ENCODE measurements at places on chromosomes 6 and 20. TPM values are rescaled to one million over a fixed set of nuclear protein-coding genes. Genes with fewer than 3 reads are reported as not detected.

DNA sequence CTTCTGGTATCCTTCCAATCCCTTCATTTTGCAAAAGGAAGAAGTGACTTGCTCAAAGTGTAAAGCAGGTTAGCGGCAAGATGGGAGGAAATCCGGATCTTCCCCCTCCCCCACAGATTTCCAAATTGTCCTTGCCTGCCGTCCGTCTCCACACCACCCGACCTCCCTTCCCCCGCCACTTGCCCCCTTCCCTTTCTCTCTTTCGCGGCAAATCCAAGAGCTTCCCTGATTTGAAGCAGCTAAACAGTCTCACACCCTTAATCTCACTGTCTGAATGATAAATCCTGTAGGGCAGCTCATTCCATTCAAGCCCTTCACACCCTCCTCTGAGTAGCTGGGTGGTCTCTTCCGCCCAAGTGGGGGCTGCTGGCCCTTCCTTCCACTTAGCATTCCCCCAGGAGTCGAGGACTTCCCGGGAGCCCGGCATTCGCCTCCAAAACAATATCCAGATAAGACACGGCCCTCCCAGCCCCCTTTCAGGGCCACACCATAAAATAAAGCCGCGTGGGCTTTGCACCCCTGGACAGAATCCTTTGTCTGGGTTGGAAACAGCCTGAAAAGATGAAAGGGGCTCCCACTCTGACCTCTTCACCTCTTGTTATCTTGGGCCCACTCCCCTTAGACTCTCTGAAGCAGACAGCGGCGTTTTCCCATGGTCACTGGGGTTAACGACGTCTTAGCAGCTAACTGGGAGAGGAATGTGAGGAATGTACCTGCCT lies 44.0 kb upstream of the PIM1 start:
- H3K27me3 ChIP-seq = no peaks in the 10 kb centered on the region
- H3K4me1 ChIP-seq = peaks cover 11% of the 10 kb centered on the region
- no peak overlapping the region for H3K27ac ChIP-seq
- DNase-seq = no peak
- no peak overlapping the region for H3K4me3 ChIP-seq

GRCh38 chr20:31661625-31662371 lies 24.1 kb downstream of the COX4I2 start:
- peaks cover 55% of the 10 kb centered on the region for H3K4me1 ChIP-seq
- H3K4me3 ChIP-seq = peak overlapping the region; percentile 69
- peaks cover 25% of the 10 kb centered on the region for H3K36me3 ChIP-seq
- peak overlapping the region; percentile 80 for H3K27ac ChIP-seq

DNA sequence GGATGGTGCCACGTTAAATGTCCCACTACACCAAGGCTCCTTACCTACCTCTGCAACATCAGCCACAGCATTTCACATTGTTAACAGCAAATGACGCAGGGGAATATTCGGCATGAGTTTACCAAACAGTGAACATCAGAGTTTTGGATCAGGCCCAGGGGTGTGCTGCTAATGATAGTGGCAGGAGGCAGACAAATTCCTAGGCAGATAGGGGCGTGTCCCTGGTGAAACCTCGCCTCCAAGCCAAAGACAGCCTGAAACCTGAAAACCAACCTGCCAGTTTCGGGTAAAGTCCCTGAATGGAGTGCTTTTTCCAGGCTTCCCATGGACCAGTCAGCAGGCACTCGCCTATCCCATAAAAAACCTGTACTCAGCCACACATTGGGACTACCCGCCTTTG lies 133.6 kb downstream of the SH3BGRL2 start:
- peaks cover 10% of the 10 kb centered on the region for H3K27me3 ChIP-seq
- H3K4me1 ChIP-seq = no peaks in the 10 kb centered on the region
- no peak for DNase-seq
- no peak overlapping the region for H3K27ac ChIP-seq
- H3K4me3 ChIP-seq = no peak overlapping the region
- no peaks in the 10 kb centered on the region for H3K36me3 ChIP-seq

- DNase-seq = no peak
- H3K27ac ChIP-seq = no peak overlapping the region
- H3K4me1 ChIP-seq = no peaks in the 10 kb centered on the region
- H3K27me3 ChIP-seq = peaks cover 3% of the 10 kb centered on the region
These were observed 83.5 kb upstream of the SYNCRIP start for GRCh38 chr6:85726206-85726605.

DNA sequence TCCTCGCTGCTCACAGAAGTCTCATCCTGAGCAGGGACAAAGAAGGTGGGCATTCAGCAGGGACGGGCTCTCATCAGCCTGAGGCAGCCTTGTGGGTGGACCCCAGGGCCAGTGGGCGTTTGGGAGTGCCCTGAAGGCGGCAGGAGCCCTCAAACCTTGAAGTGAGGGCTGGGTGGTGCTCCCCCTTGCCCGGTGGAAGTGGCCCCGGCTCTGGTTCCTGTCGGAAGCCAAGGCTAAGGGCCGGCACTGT lies 110.5 kb downstream of the NOL4L start:
- no peak for DNase-seq
- no peak overlapping the region for H3K27ac ChIP-seq
- peaks cover 3% of the 10 kb centered on the region for H3K4me1 ChIP-seq

DNA sequence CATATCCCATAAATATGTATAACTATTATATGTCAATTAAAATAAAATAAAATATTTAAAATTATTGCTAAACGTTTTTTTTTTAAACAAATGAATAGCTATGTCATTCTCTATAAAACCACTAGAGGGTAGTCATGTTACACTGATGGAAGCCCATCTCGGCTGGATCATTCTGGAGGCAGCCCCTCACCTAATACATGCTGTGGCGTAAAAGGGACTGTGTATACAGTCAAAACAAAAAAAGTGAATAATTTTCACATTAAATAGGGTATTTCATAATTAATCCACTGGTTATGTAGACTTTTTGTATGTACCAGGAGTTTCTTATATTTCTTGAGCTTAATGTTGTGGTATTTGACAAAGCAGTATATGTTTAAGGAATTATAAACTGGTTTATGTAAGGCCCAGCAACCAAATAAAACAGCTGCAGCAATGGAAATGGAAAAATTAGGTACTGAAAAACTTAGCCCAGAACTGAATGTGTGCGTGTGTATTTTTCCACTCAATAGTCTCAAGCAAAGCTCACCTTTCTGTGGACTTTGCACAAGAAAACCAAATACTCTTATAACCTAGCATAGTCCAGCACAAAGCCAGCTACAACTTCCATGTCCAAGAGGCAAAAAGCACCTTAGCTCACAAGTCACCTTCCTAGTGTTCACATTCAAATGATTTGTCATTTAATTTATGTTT lies 81.7 kb downstream of the COL9A1 start:
- no peaks in the 10 kb centered on the region for H3K36me3 ChIP-seq
- no peak overlapping the region for H3K27ac ChIP-seq
- no peak for DNase-seq

DNA sequence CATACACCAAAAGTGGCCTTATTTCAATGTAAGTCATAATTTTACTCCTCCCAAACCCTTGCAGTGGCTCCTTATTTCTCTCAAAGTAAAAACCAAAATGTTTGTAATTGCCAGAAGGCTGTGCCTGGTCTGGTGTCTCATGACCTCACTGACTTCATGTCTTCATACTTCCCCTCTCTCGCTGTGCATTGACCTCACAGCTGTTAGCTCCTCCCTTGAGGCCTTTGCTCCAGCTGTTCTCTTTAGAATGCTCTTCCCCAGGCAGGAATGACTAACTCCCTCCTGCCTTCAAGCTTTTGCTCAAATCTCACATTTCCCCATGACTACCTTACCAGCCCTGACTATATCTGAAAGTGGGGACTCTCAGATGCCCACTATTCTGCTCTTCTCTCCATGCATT lies 83.3 kb downstream of the MTFR2 start:
- H3K4me1 ChIP-seq = no peaks in the 10 kb centered on the region
- peaks cover 2% of the 10 kb centered on the region for H3K27me3 ChIP-seq
- no peaks in the 10 kb centered on the region for H3K36me3 ChIP-seq
- H3K4me3 ChIP-seq = no peak overlapping the region
- no peak overlapping the region for H3K27ac ChIP-seq
- no peak for DNase-seq

- no peak overlapping the region for H3K4me3 ChIP-seq
- peaks cover 54% of the 10 kb centered on the region for H3K27me3 ChIP-seq
- H3K36me3 ChIP-seq = no peaks in the 10 kb centered on the region
- DNase-seq = no peak
These were observed 1.6 kb upstream of the ARHGAP40 start for GRCh38 chr20:38600057-38600456.

GRCh38 chr6:28772480-28773381 lies 151.1 kb downstream of the TRIM27 start:
- H3K27ac ChIP-seq = no peak overlapping the region
- no peak for DNase-seq
- H3K36me3 ChIP-seq = peaks cover 19% of the 10 kb centered on the region
- peak overlapping the region; percentile 15 for H3K4me3 ChIP-seq

DNA sequence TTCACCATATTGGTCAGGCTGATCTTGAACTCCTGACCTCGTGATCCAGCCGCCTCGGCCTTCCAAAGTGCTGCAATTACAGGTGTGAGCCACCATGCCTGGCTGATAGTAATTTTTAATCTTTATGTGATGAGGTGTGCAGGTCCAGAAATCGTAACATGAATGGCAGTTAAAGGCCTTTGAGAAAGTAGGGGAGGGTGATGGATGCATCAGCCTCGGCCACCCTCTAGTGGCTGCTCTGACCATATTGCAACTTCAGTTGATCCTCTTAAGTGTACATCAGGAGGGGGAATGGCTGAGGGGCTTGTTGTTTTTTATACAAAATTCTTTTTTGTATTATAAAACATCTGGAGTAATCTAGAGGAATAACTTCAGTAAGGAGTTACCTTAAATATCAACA lies 193.0 kb downstream of the ZFAND3 start:
- DNase-seq = no peak
- no peak overlapping the region for H3K27ac ChIP-seq
- H3K4me1 ChIP-seq = peaks cover 1% of the 10 kb centered on the region
- H3K36me3 ChIP-seq = no peaks in the 10 kb centered on the region
- H3K27me3 ChIP-seq = no peaks in the 10 kb centered on the region
- H3K4me3 ChIP-seq = no peak overlapping the region

DNA sequence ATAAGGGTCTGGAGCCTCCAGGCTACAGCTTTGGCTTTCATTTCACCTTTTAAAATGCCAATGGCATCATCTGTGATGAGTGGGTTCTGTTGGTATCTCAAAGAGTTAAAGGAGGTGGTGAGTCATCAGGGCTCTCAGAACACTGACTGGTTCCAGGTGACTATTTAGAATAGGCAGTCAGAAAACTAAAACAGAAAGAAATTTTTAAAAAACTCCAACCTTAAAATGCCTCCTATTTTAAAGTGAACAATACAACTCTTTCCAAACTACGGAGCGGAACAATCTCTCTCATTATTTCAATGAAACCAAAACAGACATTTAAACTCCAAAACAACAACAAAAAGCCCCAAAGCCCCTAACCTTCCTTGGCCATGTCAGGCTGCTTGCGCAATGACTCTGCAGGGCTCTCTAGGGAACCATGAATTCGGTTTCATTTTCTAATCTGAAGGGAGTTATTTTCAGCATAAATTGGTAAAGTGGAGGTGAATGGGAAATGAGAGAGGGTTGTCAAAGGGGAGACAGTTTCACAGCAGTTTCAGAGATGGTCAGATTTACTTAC lies 194.9 kb downstream of the KIF6 start:
- no peak overlapping the region for H3K27ac ChIP-seq
- peaks cover 17% of the 10 kb centered on the region for H3K27me3 ChIP-seq
- peaks cover 3% of the 10 kb centered on the region for H3K4me1 ChIP-seq
- DNase-seq = no peak
- H3K4me3 ChIP-seq = no peak overlapping the region

DNA sequence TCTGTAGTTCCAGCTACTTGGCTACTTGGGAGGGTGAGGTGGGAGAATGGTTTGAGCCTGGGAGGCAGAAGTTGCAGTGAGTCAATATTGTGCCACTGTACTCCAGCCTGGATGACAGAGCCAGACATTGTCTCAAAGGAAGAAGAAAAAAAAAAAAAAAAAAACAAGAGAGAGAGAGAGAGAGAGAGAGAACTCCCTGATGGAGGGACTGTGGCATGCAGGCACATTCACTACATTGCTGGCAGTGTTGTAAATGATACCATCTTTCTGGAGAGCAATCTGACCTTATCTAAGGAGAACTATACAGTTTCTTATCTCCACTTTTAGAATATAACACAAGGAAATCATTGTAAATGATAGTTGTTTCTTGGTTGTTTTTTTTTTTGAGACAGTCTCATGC lies 85.1 kb downstream of the MDN1 start:
- no peak overlapping the region for H3K4me3 ChIP-seq
- no peak overlapping the region for H3K27ac ChIP-seq
- H3K4me1 ChIP-seq = no peaks in the 10 kb centered on the region
- peaks cover 67% of the 10 kb centered on the region for H3K36me3 ChIP-seq
- DNase-seq = no peak

GRCh38 chr6:30876039-30876730 lies 8.1 kb upstream of the DDR1 start:
- H3K4me3 ChIP-seq = no peak overlapping the region
- H3K36me3 ChIP-seq = peaks cover 7% of the 10 kb centered on the region
- peaks cover under 1% of the 10 kb centered on the region for H3K27me3 ChIP-seq
- no peak overlapping the region for H3K27ac ChIP-seq

GRCh38 chr6:31794866-31795615 lies 511 bp downstream of the VARS1 start:
- H3K36me3 ChIP-seq = peaks cover 41% of the 10 kb centered on the region
- no peaks in the 10 kb centered on the region for H3K27me3 ChIP-seq
- peak overlapping the region; percentile 97 for H3K27ac ChIP-seq

- no peak overlapping the region for H3K27ac ChIP-seq
- H3K27me3 ChIP-seq = peaks cover 3% of the 10 kb centered on the region
- no peak for DNase-seq
- H3K4me1 ChIP-seq = peaks cover 10% of the 10 kb centered on the region
These were observed 230.8 kb downstream of the LRFN2 start for GRCh38 chr6:40356242-40356910.

GRCh38 chr6:23340271-23340670 lies 770.9 kb downstream of the HDGFL1 start:
- H3K36me3 ChIP-seq = no peaks in the 10 kb centered on the region
- H3K27me3 ChIP-seq = no peaks in the 10 kb centered on the region
- no peak overlapping the region for H3K4me3 ChIP-seq
- no peaks in the 10 kb centered on the region for H3K4me1 ChIP-seq

DNA sequence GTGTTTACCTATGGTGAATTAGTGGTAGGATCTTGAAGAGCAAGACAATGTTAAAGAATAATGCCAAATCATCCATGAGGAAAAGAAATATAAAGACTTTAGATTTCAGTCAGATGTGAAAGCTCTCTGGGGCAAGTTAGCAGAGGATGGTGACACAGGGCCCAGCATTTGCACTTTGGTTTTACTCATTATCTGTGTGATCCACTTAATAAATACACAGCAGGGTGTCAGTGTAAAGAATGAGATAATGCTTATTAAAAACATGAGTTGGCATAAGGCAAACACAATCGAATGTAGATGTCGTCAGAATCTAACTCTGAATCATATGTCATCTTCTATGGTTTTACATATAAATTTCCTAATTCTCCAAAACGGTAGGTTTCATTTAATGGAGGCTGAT lies 130.4 kb upstream of the PREP start:
- no peak overlapping the region for H3K27ac ChIP-seq
- no peak overlapping the region for H3K4me3 ChIP-seq
- H3K36me3 ChIP-seq = peaks cover 4% of the 10 kb centered on the region
- peaks cover 4% of the 10 kb centered on the region for H3K27me3 ChIP-seq
- DNase-seq = no peak
- H3K4me1 ChIP-seq = no peaks in the 10 kb centered on the region

GRCh38 chr20:33299111-33299603 lies 16.1 kb downstream of the BPIFB1 start:
- no peak overlapping the region for H3K4me3 ChIP-seq
- H3K27me3 ChIP-seq = peaks cover 8% of the 10 kb centered on the region
- peak; percentile 70 for DNase-seq

HNF4A gene
- not detected for total RNA-seq

EPB41L1 gene
- 0.20 TPM for total RNA-seq

MDFI gene
- not detected for total RNA-seq

GMDS gene
- total RNA-seq = 23.7 TPM

ANGPT4 gene
- not detected for total RNA-seq

MYBL2 gene
- total RNA-seq = 76.6 TPM

NOP56 gene
- 302 TPM for total RNA-seq

KCNK5 gene
- 8.6 TPM for total RNA-seq

RHAG gene
- total RNA-seq = not detected

C6orf141 gene
- total RNA-seq = not detected
